Urinary bladder (tissue), 4 donors: ENCODE measurements at places on chromosomes 4 and X.
A peak's percentile ranks its signal among the peaks of the same experiment; 100 is the strongest.

- DNase-seq: no peak
Measured at GRCh38 chr4:94219402-94219801, 11.7 kb downstream of the SMARCAD1 start.

- DNase-seq: peak; percentile 2
Measured at GRCh38 chrX:131841496-131842437, 181.3 kb upstream of the STK26 start.

GRCh38 chrX:124455966-124456365, 109.6 kb downstream of the SH2D1A start:
- no peak for DNase-seq

GRCh38 chr4:108700081-108700757, 49.8 kb downstream of the OSTC start:
- DNase-seq: no peak

DNA sequence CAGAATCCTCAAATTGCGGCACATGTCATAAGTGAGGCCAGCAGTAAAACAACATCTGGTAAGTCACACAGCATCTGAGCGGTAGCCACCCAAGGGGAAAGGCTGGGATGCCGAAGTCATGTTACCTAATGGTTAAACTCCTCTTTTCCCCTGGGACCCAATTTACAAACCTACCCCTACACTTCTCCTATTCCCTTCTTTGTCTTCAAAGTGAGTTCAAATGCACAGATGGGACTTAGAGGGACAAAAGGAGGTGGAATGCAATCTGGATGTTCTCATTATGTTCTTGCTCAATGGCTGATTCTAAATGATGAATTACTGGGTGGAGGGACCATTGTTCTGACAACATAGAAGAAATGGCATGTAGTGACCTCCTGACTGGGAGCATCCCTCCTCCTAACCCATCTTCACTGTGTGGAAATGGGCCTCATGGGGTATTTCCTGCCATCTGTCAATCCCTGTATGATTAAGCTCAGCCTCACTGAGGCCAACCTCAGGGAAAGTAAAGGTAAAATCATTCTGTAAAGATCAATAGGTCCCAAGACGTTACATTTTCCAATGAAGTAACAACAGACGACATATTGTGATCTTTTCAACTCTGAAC, 8.5 kb downstream of the CD40LG start:
- DNase-seq: no peak

GRCh38 chrX:22040184-22040583, 8.1 kb downstream of the PHEX start:
- DNase-seq: no peak
